ENCODE measurements at places on chromosomes 5 and 9. TPM values are rescaled to one million over a fixed set of nuclear protein-coding genes. Genes with fewer than 3 reads are reported as not detected.

The PCDHGB7 gene
- total RNA-seq: 2.2 TPM

The CDH9 gene
- not detected for total RNA-seq

The OTP gene
- total RNA-seq: not detected

The ADCY2 gene
- not detected for total RNA-seq

The WHRN gene
- total RNA-seq: 9.7 TPM

The SLC36A2 gene
- total RNA-seq: not detected

The SPATA31D4 gene
- not detected for total RNA-seq

The PCDHA8 gene
- under 0.01 TPM for total RNA-seq

The C9orf153 gene
- total RNA-seq: not detected

The ECM2 gene
- 1.3 TPM for total RNA-seq

The HBEGF gene
- total RNA-seq: 148 TPM

The FAM169A gene
- 37.7 TPM for total RNA-seq

The PKD2L2 gene
- total RNA-seq: not detected

Measured in mammary epithelial cell (primary cell).